Breast epithelium (tissue), 4 donors: ENCODE measurements at places on chromosomes 3 and 15. TPM values are rescaled to one million over a fixed set of nuclear protein-coding genes. Genes with fewer than 3 reads are reported as not detected.

The TUSC7 gene
- total RNA-seq = not detected

The SERPINI1 gene
- total RNA-seq = 10.8 TPM

The LRRC49 gene
- 13.3 TPM for total RNA-seq

The CPLX3 gene
- total RNA-seq = not detected

The SEMA3F gene
- 49.8 TPM for total RNA-seq
